ENCODE measurements at places on chromosomes 3 and 15.

GRCh38 chr15:83065431-83065830 lies 1.6 kb downstream of the BTBD1 start:
- DNase-seq = no peak

- DNase-seq = no peak
Observed at GRCh38 chr15:70632491-70633102, 130.8 kb downstream of the UACA start.

- no peak for DNase-seq
Observed at GRCh38 chr15:80461356-80462095, 57.3 kb downstream of the ARNT2 start.

DNA sequence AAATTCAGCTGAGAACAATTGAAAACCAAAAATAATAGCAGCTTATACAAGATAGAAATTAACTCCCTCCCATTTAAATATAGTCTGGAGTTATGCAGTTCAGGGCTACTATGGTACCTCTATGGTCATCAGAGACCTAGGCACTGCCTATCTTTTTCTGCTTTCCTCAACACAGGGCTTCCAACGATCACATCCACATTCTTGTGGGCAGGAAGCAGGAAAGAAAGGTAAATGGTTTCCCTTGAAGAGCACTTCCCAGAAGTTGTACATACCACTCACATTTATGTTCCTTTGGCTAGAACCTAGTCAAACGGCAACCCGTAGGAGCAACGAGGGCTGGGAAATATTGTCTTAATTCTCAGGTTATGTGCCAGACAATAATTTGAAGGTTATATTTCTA lies 197.7 kb upstream of the PRICKLE2 start:
- DNase-seq = no peak

GRCh38 chr15:91884606-91885005 lies 31.1 kb downstream of the SLCO3A1 start:
- DNase-seq = no peak

All from CD4-positive, alpha-beta T cell treated with Interleukin-17A for 1 hour (primary cell).